ENCODE measurements at places on chromosomes 2 and 18.
A peak's percentile ranks its signal among the peaks of the same experiment; 100 is the strongest.

GRCh38 chr18:57569133-57569532, 17.4 kb downstream of the FECH start:
- DNase-seq = no peak

DNA sequence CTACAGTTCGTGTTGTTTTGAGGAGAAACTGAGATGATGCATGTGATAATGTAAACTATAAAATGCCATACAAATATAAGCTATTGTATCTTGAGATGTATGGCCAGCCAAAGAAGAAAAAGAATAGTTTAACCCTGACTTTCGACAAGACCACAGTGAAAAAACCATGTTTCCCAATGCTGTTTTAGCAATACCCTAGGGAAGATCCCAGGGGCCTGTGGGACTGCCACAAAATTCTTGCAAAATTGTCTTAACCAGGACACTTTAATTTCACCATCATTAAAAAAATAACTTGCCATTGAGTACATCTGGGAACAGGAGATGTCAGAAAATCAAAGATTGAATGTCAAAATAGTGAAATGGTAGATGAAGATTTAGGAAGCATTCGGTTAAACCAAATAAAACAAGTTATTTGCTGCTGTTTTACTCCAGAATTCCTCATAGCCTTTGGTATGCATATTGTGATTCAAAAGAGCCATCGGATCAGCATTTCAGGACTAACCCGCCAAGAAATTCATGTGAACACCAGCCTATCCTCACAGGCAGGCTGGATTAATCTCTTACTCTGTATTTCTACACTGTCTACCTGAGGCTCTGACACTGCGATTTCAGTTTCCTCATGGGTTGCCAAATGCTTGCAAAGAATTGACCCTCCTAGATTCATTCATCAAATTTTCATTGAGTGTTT, 49.0 kb upstream of the SP3 start:
- no peak for DNase-seq

DNA sequence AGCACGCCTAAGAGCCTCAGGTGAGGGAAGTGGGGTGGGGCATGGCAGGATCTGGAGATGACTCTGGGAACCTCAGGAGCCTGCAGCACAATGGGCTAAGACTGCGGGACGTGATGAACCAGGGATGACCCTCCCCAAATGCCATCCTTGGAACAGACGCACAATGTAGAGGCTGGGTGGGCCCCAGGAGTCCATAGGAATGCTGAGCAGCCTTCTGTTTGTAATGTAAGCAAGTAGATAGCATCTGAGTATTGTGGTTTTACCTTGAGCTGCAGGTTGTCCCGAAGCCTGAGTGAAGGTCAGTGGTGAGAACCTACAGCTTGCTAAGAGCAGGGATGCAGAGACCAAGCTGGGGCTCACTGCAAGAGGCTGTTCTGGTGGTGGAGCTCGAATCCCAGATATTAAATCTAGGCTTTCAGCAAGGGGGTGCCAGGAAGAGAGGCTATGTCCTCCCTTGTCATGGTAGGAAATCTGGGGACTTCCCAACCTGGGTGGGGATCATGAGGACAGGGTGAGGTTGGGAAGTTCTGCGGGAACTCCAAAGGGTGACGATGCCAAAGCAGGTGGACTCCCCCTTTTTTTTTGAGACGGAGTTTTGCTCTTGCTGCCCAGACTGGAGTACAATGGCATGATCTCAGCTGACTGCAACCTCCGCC, 5.8 kb downstream of the SCTR start:
- no peak for DNase-seq

- DNase-seq = no peak
These were observed 46.8 kb upstream of the NCK2 start for GRCh38 chr2:105697781-105698449.

- peak; percentile 56 for DNase-seq
These were observed 70.0 kb downstream of the NAB1 start for GRCh38 chr2:190718652-190719526.

DNA sequence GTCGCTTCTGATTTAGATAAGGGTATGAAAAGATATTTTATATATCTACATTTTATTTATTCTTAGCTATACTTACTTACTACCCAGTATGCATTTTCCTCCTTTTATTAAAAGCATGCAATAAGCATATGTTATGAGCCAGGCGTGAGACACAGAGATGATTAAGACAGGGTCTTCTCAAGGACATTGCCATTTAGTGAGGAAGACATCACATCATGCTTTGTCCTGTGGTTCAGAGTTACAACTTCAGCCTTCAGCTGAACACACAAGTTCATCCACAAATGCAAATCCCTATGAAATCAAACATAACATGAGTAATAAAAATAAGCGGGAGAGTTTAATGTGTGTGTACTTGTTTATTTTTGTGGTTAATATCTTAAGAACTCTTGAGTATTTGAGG, 30.2 kb downstream of the GRHL1 start:
- DNase-seq = no peak

Measured in stimulated activated CD4-positive, alpha-beta T cell treated with anti-CD3 and anti-CD28 coated beads, Interleukin-4, amount 100 ng/mL, for 48 hours (primary cell).